ENCODE measurements at places on chromosomes 2 and 18.

DNA sequence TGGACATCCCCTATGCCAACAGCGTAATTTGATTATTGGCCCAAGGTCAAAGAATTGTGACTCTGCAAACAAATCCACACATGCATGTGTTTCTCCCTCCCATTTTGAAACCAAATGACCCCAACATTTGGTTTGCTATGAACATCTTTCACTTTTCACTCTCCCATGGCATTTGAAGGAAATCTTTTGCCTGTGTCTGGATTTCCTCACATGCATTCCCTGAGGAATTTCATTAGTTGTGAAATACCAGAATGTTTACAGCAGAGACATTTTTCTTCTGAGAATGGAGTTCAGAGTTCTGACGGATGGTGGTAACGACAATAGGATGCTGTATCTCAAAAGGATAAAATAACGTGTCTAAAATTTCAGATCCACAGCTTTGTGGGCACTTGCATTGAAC lies 60.3 kb upstream of the LMAN1 start:
- no peak for DNase-seq

GRCh38 chr2:99631700-99632099 lies 141.9 kb upstream of the REV1 start:
- DNase-seq = no peak

DNA sequence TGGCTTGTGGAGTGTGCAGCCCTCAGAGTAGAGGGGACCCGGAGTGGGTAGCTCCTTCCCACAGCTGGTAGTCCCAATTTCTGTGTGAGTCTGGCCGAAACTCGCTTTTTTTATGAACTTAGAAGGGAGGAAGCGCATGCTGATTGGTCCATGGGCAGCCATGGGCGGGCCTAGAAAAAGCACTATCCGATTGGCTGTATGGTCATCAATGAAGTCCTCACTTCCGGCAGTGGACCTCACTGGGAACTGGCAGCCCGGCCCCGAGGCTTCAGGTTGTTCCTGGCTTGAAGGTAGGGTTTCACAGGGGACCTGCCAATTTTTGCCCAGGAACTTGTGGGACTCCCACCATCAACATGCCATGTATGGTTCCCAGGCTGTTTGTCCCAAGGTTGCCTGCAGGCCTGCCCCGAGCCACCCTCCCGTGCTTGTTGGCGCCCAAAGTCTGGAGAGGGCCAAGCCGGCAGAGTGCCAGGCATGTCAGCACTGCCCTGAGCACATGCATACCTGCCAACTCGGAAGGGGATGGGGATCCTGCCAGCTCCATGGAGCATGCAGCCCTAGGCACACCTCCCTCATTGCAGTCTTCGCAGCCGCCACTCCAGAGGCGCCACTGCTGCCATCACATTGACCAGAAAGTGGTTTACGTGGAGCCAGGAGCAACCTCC lies 98.5 kb downstream of the ATP9B start:
- no peak for DNase-seq

GRCh38 chr2:181305301-181306123 lies 151.7 kb upstream of the ITGA4 start:
- DNase-seq = no peak

DNA sequence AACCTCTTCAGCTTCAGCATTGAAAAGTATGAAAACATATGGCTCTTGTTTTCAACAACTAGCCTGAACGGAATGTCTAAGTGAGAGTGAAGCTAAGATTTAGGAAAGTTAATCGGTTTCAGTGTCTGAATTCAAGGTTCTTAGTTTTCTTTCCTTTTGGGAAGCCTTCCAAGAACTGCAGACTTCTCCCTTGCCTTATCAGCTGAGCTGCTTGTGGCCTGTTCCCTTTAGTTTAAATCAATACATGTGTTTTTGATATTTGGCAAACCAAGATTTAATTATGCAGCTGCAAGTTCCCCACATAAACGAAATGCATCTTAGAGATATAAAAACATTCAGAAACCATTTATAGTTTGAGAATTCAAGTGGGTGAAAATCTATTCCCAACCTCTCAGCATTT lies 274.3 kb upstream of the NRP2 start:
- DNase-seq = no peak

All from WERI-Rb-1 (cell line).